ENCODE measurements at places on chromosomes 4 and X.

DNA sequence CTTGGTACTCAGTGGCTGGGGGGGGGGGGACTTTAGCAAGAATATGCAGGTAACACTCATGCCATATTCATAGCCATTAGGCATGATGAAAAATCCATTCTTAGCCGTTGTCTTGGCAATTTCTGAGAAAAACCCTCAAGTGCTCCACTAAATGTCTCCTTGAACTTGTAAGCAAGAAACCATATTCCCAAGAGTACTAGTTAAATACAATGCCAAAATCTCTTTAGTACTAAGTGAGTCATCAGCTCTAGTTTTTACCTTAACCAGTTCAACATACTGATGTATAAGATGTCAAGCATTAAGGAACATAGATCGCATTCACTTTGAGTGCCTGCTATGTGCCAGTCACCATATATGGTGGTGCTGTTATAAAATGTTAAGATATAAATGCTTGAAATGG is 27.5 kb downstream of the UBE2D3 start:
- DNase-seq = no peak

GRCh38 chrX:65195621-65196020 is 219.4 kb upstream of the ZC4H2 start:
- DNase-seq = peak; percentile 62

- DNase-seq = no peak
Measured at GRCh38 chr4:45946699-45947098, 177.2 kb downstream of the GABRG1 start.

DNA sequence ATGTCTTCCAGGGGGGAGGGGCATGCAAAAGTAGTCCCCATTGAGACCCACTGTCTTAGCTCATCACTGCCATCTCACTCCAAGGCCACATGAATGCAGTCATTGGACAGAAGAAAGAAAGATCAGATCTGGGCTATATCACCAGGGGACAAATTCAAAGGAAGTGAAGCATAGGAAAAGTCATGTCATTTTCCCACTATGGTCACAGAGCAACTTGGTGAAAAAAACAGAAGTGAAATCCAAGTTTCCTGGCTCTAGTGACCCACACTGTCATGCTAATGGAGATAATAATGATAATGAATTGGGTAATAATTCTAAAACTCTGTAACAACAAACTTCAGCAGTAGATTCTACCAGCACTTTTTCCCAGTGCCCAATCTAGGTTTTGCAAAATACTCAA is 9.9 kb downstream of the LHFPL1 start:
- no peak for DNase-seq

DNA sequence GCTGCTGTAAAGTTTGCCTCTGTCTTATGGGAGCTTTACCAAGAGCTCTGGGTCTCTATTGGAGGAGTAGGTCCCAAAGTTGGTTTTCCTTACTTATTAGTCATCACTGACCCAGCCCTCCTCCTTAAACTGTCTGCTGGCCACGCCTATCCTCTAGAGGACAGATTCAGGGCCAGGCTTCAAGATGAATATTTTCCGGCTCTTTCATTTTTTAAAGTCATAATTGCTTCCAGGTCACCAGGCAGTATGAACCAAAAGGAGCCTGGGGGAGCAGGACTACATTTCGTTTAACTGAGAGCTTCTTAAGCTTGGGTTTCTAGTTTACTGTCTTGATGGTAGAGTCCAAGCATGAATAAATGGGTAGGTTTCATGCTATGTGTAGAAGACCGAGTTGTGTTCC is 13.7 kb downstream of the BCORL1 start:
- DNase-seq = no peak

DNA sequence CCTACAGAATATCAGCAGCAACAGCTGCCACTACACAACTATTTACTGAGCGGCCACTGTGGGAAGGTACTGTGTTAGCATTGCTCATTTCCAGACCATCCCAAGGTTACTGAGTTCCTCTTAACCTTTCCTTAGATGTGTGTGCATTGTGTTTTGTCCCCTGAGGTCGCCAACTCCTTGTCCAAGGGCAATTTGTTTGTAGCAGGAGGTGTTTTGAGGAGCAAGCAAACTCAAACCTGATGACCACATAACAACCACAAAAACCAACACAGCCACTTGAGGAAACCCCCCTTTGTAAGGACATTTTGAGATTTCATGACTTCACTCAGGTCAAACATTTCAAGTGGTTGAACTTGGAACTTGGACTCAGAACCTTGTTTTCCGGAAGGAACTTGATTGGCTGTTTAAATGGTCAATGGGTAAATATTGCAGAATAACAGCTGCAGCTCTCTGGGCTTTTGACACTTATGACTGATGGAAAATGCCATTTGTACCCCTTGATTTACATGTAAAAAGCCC is 122.3 kb downstream of the MID1IP1 start:
- no peak for DNase-seq

DNA sequence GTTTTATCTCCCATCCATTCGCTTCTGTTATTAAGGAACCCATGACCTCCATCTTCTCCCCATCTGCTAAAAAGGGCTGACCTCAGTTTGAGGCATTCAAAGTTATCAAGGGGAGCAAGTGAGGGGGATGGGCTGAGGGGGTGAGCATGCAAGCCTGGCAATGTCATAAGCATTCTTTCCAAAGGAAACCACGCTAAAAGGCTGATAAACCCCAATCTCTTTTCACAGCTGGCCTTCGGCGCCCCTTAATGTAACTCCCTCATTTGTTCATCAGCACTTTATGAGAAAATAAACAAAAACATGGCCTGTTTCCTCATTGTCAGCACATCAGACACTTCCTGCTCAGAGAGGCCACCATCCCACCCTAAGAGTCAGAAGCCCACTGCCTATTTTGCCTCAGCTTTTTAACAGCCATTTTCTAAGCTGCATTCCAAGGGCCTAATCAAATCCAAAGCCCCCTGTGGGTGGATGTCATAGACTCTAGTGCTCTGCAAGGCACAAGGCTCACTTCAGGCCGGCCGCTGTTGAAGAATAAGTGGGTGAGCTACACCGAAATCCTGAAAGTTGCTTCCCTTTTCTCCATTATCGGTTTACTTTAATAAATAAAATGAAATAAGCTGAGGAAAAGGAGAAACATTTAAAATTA is 92.0 kb upstream of the SRD5A3 start:
- DNase-seq = no peak

- DNase-seq = no peak
Measured at GRCh38 chr4:38743866-38744265, 38.9 kb downstream of the TLR10 start.

- no peak for DNase-seq
Measured at GRCh38 chr4:87657525-87657924, 7.4 kb downstream of the DMP1 start.

DNA sequence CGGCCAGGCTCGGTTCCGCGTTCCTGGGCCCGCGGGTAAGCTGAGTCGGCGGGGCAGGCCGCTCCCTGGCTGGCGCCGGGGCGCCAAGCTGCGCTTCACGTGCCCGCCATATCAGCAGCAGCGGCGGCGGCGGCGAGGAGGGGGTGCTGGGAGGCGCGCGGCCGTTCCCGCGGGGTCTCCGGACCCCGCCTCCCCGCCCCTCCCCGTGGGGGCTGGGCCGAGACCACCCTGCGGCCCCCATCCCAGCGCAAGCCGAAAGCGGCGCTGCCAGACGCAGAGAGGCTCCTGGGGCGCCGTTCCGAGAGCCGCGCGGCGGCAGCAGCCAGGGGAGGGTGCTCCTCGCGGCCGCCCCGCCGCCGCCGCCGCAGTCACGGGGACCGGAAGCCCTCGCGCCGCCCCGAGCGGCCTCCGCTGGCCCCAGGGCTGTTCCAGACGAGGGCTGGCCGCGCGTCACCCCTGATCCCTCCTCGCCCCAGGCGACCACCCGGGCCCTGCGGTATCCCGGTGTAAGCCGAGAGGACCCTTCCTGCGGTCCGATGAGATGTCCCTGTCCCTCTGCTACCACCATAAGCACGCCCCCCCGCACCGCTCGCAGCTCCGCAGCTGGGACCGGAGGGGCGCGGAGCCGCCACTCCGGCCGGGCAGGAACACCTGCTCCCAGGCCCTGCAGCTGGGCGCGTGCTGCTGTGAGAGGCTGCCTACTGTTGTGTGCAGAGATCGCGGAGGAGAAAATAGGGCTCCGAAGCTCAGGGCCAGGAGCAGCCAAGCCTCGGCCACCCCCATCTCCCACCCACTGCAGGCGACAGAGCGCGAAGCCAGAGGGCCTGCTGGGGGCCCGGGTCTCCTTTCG is 7.5 kb upstream of the BCOR start:
- DNase-seq = peak; percentile 69

GRCh38 chrX:35166023-35166422 is 223.4 kb downstream of the FAM47B start:
- peak; percentile 2 for DNase-seq

Measured in ELF-1 (cell line).